ENCODE measurements at places on chromosomes 16 and 17.
A peak's percentile ranks its signal among the peaks of the same experiment; 100 is the strongest.

GRCh38 chr16:31529108-31529936, 1.6 kb downstream of the AHSP start:
- no peak for DNase-seq

- no peak for DNase-seq
These were observed 159.7 kb upstream of the SHISA6 start for GRCh38 chr17:11081342-11081741.

GRCh38 chr16:55280587-55280986, 43.4 kb upstream of the IRX6 start:
- no peak for DNase-seq

- no peak for DNase-seq
These were observed 52.3 kb downstream of the AMFR start for GRCh38 chr16:56373003-56373402.

DNA sequence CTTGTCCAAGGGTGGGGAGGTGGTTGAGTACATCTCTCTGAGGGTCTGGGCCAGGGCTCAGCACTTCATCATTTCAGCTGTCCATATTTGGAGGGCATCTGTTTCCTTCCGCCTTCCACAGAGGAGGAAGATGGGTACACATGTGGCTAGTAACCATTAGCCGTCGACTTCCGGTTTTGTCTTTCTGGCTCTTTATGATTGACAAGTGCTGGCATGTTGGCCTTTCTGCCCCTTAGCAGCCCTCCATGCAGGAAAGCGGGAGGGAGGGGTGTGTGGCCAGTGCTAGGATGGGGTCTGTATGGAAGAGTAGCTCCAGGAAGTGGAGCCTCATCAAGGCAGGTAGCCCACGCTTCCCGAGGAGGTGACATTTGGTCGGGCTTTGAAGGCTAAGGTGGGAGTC, 69.6 kb downstream of the RAI1 start:
- no peak for DNase-seq

GRCh38 chr17:77449908-77450741, 309.4 kb downstream of the SEC14L1 start:
- DNase-seq = no peak

- no peak for DNase-seq
These were observed 18.4 kb downstream of the SAP30BP start for GRCh38 chr17:75685499-75685898.

GRCh38 chr16:86531641-86532525, 21.6 kb downstream of the FOXF1 start:
- DNase-seq = no peak

GRCh38 chr17:3710951-3711383, 12.7 kb upstream of the HASPIN start:
- peak; percentile 45 for DNase-seq

DNA sequence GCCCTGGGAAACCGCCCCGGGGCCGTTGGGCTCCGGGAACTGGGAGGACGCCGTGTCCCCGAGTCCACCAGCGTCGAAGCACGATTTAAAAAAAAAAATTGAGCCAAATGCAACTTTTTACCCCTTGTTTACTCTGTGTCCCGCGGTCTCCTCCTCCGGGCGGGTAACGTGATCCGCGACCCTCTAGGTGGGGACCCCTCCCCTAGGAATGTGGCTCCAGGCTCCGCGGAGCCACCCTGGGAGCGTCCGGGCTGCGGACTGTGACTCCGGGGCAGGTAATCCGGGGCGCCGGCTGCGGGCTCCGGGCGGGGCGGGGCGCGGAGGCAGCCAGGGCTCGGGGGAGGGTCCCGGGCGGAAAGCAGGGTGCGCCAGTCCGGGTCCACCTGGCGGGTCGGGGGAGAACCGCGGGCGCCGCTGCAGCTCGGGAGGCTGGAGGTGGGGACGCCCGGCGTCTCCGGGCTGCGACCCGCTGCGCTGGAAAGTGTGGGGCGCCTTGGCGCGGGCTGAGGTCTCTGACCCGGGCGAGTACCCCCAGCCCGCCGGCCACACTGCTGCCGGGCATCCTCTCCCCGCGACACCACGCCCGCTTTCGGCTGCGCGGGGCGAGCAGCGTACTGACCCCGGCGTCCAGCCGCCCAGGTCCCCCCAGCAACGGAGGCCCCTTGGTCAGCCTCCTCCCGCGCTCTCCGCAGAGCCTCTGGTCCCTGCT, 852 bp upstream of the HELZ start:
- DNase-seq = no peak

GRCh38 chr16:50368410-50369132, at the start of gene BRD7:
TSS of gene BRD7 (minus strand) at chr16:50368988. CDS start at chr16:50368774, 214 bp downstream.
- DNase-seq = peak; percentile 49

DNA sequence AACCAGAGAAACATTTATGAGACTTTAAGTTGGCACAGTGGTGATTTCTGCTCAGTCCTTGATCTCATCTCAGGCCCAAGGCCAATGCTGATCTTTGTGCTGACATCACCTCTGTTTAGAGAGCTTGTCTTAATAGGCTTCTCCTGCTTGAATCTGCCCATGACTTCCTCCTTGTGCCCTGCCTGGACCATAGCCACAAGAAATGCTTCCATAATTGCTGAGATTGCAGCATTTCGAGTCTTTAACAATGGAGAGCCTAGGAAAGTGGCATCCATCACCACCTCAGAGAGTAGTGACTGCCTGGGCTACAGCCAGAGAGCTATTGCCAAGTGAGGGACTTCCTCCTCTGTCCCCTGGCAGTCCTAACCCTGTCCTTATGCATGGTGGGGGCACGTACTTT, 25.1 kb upstream of the MMP2 start:
- no peak for DNase-seq

DNA sequence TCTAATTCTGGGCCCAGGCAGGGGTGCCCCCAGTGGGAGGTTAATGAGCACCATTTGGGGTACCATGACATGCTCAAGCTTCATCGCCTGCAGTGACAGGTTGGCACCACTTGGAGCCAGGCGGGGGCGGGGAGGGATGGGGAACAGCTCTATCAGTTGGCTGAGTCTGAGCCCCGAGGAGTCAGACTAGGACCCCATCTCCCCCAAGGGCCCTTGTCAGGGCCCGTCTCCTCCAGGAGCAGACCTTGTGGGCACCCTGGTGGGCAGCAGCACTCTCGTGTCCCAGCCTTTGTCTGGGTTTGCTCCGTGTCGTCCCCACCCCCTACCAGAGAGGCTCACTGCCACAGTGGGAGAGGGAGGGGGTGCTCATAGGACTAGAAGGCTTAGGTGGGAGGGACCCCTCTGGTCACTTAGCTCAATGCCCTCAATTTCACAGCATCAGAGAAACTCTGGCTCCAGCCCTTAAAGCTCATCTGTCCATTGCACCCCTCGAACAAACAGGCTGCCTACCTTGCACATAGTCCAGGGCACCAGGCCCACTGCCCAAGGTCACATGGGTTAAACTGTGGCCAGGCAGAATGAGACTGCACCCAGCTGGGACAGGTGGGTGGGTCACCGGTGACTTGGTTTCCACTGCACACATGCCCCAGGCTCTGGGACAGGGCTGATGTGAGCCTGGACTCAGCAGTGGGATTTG, 4.1 kb downstream of the PPP1R9B start:
- no peak for DNase-seq

GRCh38 chr16:29994600-29995323, 655 bp downstream of the HIRIP3 start:
- DNase-seq = peak; percentile 24

GRCh38 chr16:72909196-72909595, 138.7 kb downstream of the ZFHX3 start:
- DNase-seq = no peak

DNA sequence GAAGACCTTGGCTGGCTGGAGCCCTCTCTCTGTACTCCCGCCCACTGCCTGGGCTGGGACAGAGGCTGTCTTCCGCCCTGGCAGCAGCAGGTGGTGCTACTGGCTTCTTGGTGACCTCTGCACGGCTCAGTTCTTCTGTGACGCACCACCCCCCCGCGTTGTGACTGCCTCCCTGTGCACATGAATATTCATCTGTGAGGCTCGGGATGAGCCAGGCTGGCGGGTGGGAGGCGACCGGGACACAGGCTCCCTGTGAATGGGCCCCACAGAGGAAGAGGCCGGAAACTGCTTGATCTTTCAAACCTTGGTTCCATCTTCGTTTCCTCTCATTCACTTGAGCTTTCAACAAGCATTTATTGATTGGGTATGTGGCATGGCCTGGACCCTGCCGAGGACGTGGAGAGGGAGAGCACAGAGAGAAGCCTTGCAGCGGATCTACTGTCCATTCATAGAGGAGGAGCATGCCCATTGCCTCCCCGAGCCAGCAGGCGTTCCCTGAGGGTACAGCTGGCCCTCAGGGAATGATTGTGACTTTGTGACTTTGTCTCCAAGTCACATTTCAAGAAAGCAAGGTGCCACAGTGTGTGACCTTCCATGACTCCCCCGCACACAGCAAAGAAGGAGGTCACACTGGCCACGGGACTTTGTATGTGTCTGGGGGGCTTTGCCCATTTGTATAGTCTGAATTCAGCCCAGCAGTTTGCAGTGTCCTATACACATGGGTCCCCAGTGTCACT, 45.0 kb downstream of the B9D1 start:
- DNase-seq = no peak

- no peak for DNase-seq
These were observed 3.9 kb downstream of the IGFBP4 start for GRCh38 chr17:40447148-40447644.

DNA sequence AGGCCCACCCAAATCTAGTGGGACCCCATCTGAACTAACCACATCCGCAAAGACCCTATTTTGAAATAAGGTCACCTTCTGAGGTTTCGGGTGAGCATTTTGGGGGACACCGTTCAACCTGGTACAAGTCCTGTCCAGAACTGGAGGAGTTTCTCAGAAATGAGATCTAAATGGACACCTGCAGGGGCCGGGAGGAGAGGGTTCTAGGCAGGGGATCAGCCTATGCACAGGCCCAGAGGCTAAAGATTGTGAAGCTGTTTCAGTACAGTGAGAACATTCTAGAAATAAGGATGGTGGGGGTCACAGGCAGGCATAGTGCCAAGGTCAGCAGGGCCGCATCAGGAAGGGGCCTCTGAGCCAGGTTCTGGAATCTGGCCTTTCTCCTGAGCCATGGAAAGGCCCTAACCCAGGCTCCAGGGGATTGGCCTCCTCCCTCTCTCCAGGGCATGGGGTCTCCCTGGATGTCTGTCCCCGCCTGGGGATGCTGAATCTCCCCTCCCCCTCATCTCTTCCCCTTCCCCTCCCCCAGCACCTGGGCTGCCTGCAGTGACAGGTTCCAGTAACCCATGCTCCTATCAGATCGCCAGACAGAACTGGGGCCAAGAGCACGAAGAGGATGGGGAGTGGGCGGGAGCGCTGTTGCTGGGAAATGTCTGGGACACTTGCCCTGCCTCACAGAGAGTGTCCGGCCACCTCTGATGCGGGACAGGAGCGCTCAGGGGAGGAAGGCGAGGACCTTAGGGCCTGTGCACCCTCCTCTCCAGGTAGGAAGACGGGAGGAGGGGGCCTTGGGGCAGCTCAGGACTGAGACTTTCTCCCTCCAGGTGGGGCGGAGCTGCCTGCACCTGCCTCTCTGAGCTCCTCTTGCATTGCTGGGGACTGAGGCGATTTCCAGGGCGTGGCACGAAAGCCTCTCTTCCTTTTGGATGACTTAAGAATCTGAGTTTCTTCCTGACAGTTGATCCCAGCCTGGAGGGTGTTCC, 321.4 kb upstream of the TNRC6C start:
- no peak for DNase-seq

DNA sequence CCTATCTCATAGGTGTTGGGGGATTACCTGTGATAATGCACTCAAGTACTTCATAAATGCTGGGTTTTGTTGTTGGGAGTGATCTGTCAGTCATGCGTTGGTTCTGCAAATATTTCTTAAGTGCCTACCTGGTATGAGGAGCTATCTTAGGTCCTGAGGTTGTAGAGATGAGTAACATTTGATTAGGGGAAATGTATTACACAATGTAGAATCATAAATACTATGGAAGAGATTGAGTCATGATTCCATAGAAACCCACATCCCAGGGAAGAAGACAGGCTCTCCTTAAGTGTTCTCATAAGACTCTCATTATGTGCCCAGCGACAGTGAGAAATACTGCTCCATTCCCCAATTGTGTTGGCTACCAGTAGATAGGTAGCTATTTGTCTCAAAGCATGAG, 240.1 kb downstream of the FTO start:
- no peak for DNase-seq

- DNase-seq = no peak
These were observed 66.6 kb upstream of the TOX3 start for GRCh38 chr16:52613508-52613907.
